PC-9 (cell line): ENCODE measurements at places on chromosomes 6 and 20.

GRCh38 chr6:113829696-113830045 is 27.5 kb upstream of the MARCKS start:
- H3K4me1 ChIP-seq = peaks cover 10% of the 10 kb centered on the region
- H3K36me3 ChIP-seq = no peaks in the 10 kb centered on the region
- no peaks in the 10 kb centered on the region for H3K27me3 ChIP-seq
- no peak overlapping the region for H3K4me3 ChIP-seq

- no peaks in the 10 kb centered on the region for H3K4me1 ChIP-seq
- no peaks in the 10 kb centered on the region for H3K36me3 ChIP-seq
- no peak overlapping the region for H3K4me3 ChIP-seq
- no peak overlapping the region for H3K27ac ChIP-seq
- no peak for DNase-seq
Observed at GRCh38 chr20:24485981-24486380, 16.6 kb downstream of the SYNDIG1 start.

GRCh38 chr6:170280689-170281045 is 10.2 kb downstream of the DLL1 start:
- H3K4me1 ChIP-seq = no peaks in the 10 kb centered on the region
- no peaks in the 10 kb centered on the region for H3K36me3 ChIP-seq
- DNase-seq = no peak
- no peak overlapping the region for H3K4me3 ChIP-seq
- no peak overlapping the region for H3K27ac ChIP-seq

GRCh38 chr6:88298066-88298845 is 132.1 kb upstream of the CNR1 start:
- DNase-seq = no peak
- H3K4me3 ChIP-seq = no peak overlapping the region
- no peaks in the 10 kb centered on the region for H3K27me3 ChIP-seq
- no peak overlapping the region for H3K27ac ChIP-seq

DNA sequence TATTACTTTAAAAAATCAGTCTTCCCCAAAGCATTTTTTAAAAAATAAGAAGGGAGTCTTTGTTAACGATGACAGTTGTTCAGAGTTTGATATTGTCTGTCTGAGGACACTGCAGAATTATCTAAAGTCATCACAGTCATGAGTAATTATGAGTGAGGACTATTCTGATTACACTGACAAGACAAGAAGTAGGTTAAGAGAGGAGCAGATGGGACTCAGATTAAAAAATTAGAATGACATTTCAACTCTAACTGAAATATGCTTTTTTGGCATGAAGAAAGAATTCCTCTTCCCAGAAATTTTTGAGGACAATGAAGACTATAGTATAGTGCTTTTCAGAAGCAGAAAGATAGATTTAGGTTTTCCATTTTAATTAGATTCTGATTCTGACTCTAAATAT is 456.5 kb downstream of the EPHA7 start:
- no peaks in the 10 kb centered on the region for H3K4me1 ChIP-seq
- no peaks in the 10 kb centered on the region for H3K36me3 ChIP-seq
- H3K27ac ChIP-seq = no peak overlapping the region
- no peak overlapping the region for H3K4me3 ChIP-seq
- no peaks in the 10 kb centered on the region for H3K27me3 ChIP-seq

- H3K27me3 ChIP-seq = no peaks in the 10 kb centered on the region
- no peaks in the 10 kb centered on the region for H3K4me1 ChIP-seq
- no peaks in the 10 kb centered on the region for H3K36me3 ChIP-seq
Observed at GRCh38 chr6:83893024-83893423, 33.5 kb downstream of the CYB5R4 start.

GRCh38 chr20:59948212-59948611 is 8.0 kb downstream of the FAM217B start:
- H3K27me3 ChIP-seq = no peaks in the 10 kb centered on the region
- peak; percentile 45 for DNase-seq
- H3K36me3 ChIP-seq = peaks cover 4% of the 10 kb centered on the region; the same call in 1 of the 2 replicates
- peaks cover 28% of the 10 kb centered on the region for H3K4me1 ChIP-seq
- peak overlapping the region; percentile 36; the same call in 1 of the 2 replicates for H3K27ac ChIP-seq

- no peak overlapping the region for H3K4me3 ChIP-seq
- H3K36me3 ChIP-seq = no peaks in the 10 kb centered on the region
- DNase-seq = no peak
- no peaks in the 10 kb centered on the region for H3K27me3 ChIP-seq
- H3K4me1 ChIP-seq = peaks cover 13% of the 10 kb centered on the region
Observed at GRCh38 chr6:151205721-151206600, 33.8 kb upstream of the AKAP12 start.

DNA sequence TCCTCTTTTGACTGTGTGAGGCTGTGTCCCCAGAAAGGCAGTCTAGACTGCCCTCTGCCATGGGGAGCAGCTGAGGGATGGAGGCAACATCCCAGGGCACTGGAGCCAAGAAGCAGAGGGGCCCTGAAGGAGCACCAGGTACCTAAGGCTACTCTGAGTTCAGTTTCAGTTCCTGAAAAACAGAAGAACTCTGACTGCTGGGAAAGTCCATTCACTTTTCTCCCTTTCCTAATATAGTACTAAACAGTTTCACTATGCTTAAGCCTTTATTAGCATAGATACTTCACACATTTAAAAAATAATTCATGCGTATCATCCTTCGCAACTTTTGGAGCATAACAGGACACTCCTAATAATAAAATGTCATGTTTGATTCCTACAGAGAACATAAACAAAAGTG is 130.0 kb downstream of the FOXC1 start:
- H3K36me3 ChIP-seq = no peaks in the 10 kb centered on the region
- no peak overlapping the region for H3K4me3 ChIP-seq
- no peaks in the 10 kb centered on the region for H3K27me3 ChIP-seq

- H3K4me1 ChIP-seq = no peaks in the 10 kb centered on the region
- no peak for DNase-seq
- no peaks in the 10 kb centered on the region for H3K36me3 ChIP-seq
- H3K4me3 ChIP-seq = no peak overlapping the region
Observed at GRCh38 chr6:120303527-120303926, 954.0 kb upstream of the MAN1A1 start.

DNA sequence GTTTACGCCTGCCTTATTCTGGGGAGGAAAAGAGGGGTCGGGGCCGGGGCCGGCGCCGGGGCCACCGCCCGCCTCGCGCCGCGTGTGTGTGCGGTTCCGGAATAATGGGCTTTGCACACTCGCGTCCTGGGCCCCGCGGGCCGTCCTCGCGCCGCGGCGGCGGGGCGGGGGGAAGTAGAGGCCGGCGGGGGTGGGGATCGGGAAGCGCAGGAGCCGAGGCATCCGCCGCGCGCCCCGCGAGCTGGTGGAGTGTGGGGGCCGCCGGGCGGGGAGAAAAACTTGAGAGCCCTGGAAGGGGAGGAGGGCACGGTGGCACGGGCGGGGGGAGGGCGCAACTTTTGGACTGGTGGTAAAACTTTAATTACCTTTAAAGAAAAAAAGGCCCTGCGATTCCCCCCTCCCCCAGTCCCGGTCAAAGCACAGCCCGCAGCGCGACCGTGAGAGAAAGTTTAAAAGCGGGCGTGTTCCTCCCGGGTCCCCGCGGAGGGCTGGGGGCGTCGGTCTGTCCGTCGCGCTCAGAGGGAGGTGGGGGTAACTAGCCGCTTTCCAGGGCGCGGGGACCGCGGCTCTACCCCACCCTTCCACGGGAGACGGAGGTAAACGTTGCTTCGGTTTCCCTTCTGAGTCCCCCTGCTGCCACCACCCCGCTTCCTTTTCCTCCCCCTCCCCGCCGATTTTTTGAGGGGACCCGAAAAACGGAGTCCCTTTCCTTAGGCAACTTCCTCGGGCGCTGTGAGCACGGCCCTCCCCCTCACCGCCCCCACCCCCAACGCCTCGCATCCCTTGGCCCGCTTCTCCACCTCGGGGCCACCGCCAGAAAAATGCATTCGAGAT is 1.9 kb downstream of the L3MBTL3 start:
- H3K27me3 ChIP-seq = no peaks in the 10 kb centered on the region
- no peak overlapping the region for H3K27ac ChIP-seq
- peak overlapping the region; percentile 70 for H3K4me3 ChIP-seq
- no peaks in the 10 kb centered on the region for H3K4me1 ChIP-seq
- H3K36me3 ChIP-seq = no peaks in the 10 kb centered on the region

GRCh38 chr6:111727802-111728201 is 122.1 kb upstream of the TRAF3IP2 start:
- no peak overlapping the region for H3K4me3 ChIP-seq
- no peak for DNase-seq
- peaks cover 2% of the 10 kb centered on the region for H3K4me1 ChIP-seq
- H3K36me3 ChIP-seq = no peaks in the 10 kb centered on the region

DNA sequence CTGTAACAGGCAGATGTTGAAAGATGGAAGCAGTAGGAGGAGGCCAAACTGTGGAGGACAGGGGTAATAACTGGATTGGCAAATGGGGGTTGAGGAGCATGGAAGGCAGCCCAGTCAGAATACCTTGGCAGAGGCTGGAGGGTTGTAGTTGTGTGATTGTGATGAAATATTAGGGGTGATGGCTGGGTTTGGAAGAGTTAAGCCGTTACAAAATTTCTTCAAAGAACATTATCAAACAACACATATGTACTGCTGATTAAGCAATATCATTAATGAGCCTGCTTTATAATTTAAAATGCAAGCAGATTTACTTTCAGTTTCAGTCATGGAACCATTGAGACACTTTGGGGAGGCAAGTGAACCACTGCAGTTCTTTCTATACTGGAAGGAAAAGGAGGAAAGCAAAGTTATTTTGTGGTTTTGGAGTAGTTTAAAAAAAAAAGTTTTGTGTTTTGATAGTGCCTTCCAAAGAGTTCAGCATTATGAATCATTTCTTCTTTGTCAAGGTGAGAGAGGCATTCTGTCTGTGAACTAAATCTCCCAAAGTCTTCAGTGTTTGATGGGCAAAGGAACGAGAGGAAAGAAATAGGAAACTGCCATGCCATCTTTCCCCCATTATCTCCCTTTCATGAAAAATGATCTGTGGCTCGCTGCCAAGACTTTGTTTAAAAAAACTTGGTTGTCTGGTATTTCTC is 20.7 kb downstream of the FOXO3 start:
- no peaks in the 10 kb centered on the region for H3K27me3 ChIP-seq
- peaks cover 37% of the 10 kb centered on the region for H3K36me3 ChIP-seq
- peak; percentile 51 for DNase-seq
- H3K4me1 ChIP-seq = peaks cover 66% of the 10 kb centered on the region
- H3K4me3 ChIP-seq = peak overlapping the region; percentile 32; the same call in 1 of the 2 replicates

- no peak overlapping the region for H3K4me3 ChIP-seq
- H3K27me3 ChIP-seq = no peaks in the 10 kb centered on the region
- peaks cover 20% of the 10 kb centered on the region for H3K36me3 ChIP-seq
Observed at GRCh38 chr20:62914970-62915457, 11.3 kb downstream of the DIDO1 start.
